Astrocyte of the spinal cord (primary cell): ENCODE measurements at places on chromosomes 2 and 18.

DNA sequence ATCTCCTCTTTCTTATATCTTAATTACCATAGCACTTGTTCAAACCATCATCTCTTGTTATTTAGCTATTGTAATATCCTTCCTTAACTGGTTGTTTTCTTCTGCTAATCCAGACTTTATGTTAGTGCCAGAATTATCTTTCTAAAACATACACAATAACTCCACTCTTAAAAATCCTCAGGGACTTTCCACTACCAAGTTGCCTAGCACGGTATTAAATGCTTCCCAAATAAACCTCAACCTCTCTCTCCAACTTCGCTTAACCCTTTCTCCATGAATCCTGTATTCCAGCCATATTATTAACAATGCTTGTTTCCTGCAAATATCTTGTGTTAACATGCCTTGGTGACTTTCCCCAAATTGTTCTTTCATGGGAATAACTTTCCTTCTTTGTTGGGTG is 84.5 kb downstream of the FAM228A start:
- no peak for DNase-seq

DNA sequence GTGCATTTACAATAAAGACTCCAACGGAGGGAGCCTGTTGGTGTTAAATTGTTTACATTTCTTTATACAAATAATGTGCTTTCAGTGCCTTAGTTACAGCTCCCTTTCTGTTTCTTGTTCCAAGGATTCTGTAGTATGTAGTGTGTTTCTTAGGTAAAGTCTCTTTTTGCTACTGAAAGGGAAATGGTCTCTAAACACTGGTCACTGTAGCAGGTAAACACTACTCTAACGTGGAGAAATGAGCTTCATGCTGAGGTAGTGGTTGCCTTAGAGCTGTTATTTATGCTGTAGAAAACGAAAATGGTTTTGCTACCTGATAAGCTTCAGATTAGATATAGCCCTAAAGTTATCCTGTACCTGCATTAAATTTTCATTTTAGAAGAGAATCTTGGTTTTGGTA is 163.6 kb downstream of the CAPN13 start:
- no peak for DNase-seq

- DNase-seq: no peak
Measured at GRCh38 chr2:74457549-74458131, 598 bp upstream of the WBP1 start.

DNA sequence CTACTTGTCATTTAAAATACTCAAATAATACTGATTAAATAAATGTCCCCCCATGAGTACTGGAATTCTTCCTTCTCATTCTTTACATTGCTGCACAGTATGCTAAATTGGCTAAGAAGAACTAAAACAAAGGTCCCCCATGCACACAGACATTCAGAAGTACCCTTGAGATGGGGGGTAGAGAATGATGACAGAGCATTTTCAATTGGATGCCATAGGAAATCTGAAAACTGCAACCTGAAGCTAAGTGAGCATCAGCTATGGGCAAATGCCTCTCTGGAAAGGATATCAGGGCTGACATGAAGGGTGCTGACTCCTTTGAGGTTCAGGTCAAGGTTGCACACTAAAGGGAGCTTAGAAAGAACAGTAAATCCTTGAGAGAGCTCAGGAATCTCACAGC is 10.1 kb upstream of the TNFAIP6 start:
- no peak for DNase-seq

DNA sequence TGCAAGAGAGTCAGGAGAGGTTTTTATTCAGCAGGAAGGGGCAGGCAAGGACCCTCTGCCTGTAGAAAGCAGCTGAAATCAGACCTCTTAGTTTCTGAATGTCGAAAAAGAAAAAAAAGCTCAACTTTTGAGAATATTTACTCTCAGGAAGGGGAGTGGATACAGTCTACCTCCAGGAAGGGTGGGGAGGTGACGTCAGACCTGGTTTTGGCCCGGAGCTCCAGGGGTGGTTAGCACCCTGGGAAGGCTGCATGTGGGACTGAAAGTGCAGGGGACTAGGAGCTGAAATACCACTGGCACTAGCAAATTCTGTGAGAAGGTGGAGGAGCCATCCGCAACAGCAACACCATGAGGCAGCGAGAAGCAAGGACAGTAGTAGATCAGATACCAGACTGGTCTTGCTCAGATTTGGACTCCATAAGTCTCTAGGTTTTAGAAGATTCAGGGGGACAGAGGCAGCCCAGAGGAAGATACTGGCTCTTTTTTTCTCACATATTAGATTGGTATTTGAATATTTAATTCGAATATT is 19.8 kb downstream of the MC2R start:
- DNase-seq: no peak

DNA sequence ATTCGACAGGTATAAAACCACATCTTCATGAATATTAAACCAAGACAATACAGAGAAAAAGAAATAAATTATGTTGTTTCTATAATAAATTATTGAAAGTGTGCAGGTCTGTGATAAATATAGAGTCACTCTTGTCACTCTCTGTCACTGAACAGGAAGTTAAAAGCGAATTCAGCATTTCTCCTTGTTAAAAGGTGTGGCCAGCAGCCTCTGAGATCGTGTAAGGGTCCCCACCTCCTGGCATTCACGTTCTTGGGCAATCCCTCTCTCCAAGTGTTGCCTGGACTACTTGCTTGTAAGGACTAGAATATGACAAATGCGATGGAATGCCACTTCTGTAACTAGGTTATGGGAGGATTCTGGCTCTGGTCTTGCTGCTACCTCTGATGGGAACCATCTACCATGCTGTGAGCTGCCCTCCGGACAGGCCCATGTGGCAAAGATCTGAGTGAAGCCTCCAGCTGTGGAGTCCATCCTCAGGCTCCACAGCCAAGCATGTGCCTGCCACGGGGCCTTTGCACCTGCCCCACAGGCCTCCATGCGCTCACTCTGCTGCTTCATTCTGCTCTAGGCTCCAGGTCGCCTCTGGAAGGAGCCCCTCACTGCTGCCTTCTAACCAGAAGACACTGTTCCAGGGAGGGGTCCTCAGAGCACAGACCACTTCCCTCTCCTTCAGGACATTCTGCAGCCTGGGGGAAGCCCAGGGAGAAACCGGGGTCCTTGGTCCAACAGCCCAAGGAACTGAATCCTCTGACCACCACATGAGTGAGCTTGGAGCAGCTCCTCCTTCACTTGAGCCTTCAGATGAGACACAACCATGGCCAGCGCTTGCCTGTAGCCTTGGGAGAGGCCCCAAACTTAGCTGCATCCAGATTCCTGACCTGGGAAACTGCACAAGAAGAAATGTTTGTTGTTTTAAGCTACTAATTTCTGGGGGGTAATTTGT is 202.9 kb upstream of the HDAC4 start:
- DNase-seq: no peak

GRCh38 chr2:7044253-7045250 is 127.3 kb downstream of the RNF144A start:
- peak; percentile 62 for DNase-seq

DNA sequence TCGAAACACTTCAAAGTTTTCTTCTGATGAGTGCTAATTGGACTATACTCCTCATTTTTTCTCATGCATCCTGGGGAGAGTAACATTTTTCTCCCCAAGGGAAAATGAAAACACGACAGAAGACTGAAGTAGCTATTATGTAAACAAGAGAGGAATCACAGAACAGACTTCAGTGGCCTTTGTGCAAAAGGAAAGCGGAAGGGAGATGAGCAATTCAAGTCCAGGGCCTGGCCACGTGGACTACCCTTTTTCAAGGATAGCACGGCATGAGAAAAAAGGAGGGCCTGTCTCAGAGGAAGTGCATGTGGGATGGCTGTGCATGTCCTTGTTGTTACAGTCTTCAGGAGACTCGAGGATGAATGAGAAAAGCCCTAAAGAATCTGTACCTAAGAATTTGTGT is 43.8 kb upstream of the KCNE4 start:
- DNase-seq: peak; percentile 79

- DNase-seq: no peak
Measured at GRCh38 chr2:113167115-113167932, 6.4 kb upstream of the PSD4 start.

DNA sequence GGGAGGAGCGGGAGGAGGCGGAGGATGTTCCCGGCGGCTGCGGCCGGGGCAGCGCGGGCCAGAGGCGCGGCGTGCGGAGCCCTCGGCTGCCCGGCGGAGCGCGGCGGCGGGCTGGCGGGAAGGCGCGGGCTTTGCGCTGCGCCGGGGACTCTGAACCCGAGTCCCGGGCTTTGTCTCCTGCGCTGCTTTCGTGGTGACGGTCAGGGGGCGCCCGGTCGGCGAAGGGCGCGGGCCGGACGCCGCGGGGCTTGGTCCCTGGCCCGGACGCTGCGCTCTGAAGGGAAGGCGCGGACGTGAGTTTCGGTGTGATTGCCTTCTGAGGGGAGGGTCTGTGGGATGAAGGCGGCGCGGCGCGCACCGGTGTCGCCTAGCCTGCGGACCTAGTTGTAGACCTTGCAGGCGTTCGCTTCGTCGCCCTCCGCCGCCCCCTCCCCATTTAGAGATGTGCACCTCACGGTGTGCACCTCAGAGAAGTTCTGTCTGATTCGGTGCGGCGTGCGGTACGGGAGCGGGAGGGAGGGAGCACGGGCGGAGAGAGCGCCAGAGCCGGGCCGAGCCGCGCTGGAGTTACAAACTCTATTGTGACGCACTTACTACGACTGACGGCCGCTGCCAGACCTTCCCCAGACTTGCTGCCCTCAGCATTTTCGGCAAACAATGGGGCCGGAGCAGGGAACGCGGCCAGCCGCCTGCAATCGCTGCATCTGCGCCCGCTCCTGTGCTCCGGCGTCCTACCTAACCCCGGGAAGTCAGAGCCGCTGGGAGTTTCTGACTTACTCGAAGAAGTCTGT is 2.1 kb downstream of the BCL2L11 start:
- DNase-seq: peak; percentile 84

GRCh38 chr18:9105420-9105819 is 2.9 kb downstream of the NDUFV2 start:
- no peak for DNase-seq

- DNase-seq: no peak
Measured at GRCh38 chr2:603869-604268, 73.3 kb downstream of the TMEM18 start.

DNA sequence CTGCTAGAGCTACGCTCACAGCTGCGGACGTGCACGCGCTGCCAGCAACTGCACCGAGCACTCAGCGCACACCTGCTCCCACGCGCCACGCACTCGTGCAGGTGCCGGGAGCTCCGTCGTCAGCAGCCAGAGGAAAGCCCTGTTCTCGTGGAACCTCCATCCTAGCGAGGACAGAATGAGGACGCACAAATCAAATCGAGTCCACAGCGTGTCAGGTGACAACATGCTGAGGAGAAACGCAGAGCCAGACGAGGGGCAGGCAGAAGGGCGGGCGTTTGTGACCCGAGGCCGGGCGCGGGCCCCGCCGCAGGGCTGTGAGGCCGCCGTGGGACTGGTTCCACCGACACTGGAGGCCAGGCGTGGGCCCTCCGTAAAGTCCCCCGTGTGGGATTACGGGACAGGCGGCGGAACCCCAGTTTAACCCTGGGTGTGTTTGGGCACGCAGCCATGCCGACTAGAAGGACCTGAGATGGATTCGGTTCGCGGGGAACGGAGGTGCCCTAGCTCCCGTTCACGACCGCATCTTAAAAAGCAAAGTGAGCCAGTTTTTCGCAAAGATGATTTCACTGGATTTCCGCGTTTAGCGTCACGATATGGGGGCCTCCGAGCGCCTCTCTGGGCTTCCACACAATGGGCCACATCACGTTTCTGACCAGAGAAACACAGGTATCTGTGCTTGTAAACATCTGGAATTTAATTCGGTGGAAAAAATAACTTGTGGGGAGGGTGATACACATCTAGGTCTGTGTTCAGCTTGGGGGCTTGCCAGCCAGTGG is 26.9 kb upstream of the ALKAL2 start:
- DNase-seq: no peak

- DNase-seq: no peak
Measured at GRCh38 chr2:16620590-16620989, 45.0 kb downstream of the CYRIA start.

GRCh38 chr2:59752071-59752470 is 801.4 kb downstream of the BCL11A start:
- DNase-seq: no peak

DNA sequence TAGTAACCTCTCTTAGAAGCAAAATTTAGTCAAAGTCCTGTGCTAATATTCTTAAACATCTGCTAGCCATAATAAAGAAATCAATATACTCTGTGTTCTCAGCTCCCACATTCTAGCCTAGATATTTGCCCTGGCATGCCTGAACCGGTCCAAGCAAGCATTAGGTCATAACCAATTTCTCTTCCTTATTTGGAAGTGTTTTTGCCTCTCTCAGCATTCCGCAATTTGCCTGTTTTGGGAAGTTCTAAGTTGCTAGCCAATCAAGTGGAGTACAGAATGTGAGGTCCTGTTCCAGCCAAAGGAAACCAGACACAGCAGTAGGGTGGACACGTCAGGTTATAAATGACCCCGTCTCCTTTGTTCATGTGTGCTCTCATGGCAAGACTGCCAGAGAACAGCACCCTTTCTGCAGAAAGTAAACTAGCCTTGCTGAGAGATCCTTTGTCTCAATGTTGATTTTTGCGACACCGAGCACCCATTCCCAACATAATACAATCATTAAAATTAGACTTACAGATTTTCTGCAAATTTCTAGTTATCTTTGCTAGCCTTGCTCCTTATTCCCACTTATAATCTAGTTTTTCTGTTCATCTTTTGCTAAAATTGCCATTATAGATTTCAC is 13.0 kb upstream of the SULT1C4 start:
- no peak for DNase-seq

- no peak for DNase-seq
Measured at GRCh38 chr18:6374340-6374739, 40.4 kb downstream of the L3MBTL4 start.

DNA sequence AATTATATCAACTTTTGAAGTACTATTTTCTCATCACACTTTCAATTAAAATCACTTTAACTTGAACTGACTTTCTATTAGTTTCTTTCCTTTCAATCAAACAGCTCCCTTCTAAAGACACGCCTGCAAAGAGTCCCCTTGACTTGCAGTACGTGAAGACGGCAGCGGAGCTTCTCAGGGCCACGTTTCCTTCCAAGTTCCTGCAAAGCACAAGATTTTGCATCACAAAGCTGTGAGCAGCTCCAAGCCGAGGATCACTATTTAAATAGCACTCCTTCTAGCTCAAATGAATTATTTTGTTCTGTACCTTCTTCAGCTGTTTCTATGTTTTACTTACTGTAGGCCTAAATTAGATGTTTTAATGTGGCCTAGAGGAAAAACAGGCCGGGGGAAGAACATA is 30.8 kb downstream of the SH3YL1 start:
- DNase-seq: no peak

- DNase-seq: no peak
Measured at GRCh38 chr18:40956213-40956612, 998.8 kb upstream of the PIK3C3 start.

DNA sequence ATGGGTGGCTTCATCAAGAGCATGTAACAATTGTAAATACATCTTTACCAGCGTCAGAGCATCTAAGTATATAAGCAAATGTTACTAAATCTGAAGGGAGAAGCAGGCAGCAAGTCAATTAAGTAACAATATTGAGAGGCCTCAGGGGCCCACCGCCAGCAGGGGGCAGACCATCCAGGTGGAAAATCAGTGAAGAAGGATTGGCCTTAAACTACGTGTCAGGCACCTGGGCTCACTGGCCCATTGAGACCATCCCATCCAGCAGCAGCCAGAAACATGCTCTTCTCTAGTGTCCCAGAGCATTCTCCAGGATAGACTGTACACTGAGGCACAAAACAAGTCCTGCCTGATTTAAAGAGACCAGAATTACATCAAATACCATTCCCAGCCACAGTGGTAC is 96.2 kb upstream of the SNTG2 start:
- DNase-seq: no peak

- DNase-seq: peak; percentile 37
Measured at GRCh38 chr2:188303363-188304031, 11.8 kb downstream of the GULP1 start.

- peak; percentile 67 for DNase-seq
Measured at GRCh38 chr2:42828487-42829425, 36.4 kb upstream of the HAAO start.
